OCI-LY7 (cell line): ENCODE measurements at places on chromosomes 1 and 21.

DNA sequence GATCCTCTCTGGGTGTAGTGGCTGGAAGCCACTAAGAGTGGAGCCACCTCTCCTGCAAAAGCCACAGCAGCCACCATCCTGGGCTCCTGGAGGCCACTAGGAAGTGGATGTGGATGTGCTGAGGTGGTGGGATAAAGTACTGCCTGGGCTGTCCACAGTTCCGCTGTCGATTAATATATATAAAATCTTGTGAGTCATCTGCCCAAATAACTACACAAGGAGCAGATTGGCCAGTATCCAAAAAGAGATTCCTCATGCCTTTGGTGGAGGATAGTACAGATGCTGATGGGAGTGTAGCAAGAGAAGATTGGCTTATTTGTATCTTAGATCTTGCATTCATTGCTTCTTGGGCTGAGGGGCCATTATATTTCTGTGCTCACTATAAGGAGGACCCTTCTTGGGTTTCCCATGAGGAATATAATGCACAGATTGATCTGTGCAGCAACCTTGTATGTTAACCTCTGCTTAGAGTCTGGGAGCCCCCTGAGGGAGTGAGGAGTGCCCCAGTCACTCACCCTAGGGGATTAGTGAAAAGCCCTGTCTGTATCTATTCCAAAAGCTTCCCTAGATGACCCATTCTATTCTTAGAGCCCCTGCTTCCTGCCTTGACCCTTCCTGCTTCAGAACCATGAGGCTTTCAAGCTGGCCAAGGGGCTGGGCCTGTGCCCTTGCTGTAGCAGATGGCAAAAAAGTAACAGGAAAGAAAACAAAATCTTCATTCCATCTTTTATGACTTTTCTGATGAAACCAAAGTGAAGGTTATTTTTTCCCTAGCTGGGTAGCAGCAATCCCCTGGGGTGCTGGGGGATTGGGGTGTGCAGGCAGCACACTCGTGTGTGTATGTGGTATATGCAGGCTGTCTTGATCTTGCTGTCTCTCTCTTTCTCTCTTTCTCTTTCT, 31.7 kb downstream of the RCSD1 start:
- no peak for DNase-seq

DNA sequence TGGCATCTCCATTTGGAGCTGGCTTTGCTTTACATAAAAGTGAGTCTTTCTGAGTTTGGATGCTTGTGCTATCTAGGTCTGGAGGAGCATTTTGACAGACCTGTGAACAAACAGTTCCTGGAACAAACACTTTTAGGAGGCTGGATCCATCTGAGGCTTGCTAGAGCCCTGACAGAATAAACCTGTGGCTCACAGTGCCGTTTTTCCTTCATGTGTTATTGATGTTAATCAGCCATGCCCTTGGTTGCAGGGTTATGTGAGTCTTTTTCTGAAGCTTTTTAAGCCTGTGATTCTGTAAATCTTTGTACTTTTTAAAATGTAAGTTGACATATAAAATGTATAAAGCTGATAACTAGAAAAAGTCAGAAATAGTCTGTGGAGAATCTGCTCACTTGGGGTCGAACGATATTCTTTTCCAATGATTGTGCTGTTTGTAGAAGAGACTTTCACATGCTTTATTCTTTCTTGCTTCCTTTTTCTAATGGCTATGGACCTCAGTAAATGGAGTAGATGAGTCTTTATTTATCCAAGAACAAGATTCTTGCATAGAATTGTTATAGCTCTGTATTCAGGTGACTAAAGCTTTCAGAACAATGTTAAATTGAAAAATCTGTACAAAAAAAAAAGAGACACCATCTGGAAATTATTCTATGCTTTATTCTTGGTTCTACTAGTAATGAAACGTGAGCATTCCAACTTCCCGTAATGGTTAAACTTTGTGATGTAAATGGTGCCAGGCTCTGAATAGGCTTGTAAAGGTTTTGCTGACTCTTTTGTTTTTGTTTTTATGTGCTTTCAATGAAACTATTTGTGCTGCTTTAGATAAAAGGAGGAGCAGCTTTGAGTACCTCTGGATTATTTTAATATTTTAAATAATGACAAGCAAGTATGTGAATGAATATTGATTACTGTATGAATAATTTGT, 53.7 kb downstream of the CACHD1 start:
- no peak for DNase-seq

GRCh38 chr1:114076308-114076707, 77.4 kb downstream of the SYT6 start:
- no peak for DNase-seq

DNA sequence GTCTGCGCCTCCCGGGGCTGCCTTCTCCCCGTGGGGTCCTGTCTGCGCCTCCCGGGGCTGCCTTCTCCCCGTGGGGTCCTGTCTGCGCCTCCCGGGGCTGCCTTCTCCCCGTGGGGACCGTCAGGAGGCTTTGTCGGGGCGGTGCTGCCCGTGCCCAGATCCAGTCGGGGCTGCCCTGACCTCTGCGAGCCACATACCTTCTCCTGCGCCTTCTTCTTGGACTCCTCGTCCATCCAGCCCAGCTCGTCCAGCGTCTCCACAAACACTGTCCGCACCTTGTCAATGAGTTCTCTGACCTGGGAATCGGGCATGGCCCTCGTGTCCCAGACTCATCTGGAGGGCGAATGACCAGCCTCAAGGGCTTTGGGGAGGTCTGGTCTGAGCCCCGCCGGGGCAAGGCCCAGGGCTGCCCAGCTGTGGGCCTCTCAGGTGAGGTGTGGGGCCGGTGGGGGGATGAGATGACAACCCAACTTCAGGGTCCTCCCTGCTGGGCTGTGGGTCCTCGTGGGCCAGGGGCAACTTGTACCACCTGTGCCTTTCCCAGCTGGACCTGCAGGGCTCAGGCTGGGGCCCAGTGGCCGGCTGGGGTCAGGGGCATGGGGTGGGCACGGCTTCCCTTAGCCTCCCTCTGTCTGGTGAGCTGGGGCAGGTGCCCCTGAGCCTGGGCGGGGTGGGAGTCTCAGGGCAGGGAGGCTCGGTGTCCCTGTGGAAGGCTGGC, 9.4 kb downstream of the PRXL2B start:
- DNase-seq: no peak

GRCh38 chr1:87535551-87535950, 206.9 kb downstream of the LMO4 start:
- DNase-seq: no peak

- DNase-seq: no peak
Observed at GRCh38 chr1:14476170-14476955, 122.1 kb upstream of the KAZN start.

GRCh38 chr1:16338961-16339360, 13.3 kb downstream of the FBXO42 start:
- DNase-seq: no peak

DNA sequence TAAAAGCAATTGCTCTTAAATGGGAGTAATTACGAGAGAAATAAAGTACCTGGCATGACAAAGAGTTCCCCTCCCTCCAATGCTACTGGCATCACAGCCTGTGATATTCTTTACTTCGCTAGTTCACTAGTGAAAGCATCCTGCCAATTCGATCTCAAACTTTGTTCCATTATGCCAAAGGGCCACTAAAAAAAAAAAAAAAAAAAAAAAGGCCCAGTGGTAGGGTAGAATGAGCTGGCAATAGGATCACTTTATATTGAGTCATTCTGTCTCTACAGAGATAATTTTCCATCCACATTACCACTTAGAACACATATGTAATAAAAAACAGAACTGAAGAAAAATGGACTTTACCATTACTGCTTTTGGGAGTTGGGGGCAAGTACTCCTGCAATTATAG, 11.2 kb downstream of the PUM1 start:
- no peak for DNase-seq

GRCh38 chr1:118944546-118944945, 43.6 kb downstream of the TBX15 start:
- no peak for DNase-seq

GRCh38 chr21:33543505-33544129, 779 bp downstream of the SON start:
- peak; percentile 18 for DNase-seq

DNA sequence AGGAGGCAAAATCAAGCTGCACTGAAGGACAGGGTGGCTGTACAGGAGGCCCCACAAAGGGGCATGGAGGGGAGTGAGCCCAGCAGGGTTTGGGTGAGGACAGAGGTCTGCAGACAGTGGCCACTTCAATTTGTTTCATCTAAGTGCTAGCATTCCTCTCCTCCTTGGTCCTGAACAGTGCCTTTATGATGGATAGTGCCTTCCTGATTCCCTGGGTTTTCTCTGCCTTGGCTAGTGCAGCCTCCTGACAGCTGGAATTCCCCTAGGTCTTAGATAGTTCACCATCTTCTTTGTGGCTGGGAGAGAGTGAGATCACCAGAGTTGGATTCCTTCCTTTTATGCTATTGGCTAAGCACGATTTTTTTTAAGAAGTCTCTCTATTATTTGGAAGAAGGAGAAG, 3.8 kb upstream of the HPCAL4 start:
- DNase-seq: no peak

GRCh38 chr1:241738284-241739078, 86.4 kb downstream of the WDR64 start:
- no peak for DNase-seq

- no peak for DNase-seq
Observed at GRCh38 chr21:35232545-35233176, 183.6 kb upstream of the RUNX1 start.

DNA sequence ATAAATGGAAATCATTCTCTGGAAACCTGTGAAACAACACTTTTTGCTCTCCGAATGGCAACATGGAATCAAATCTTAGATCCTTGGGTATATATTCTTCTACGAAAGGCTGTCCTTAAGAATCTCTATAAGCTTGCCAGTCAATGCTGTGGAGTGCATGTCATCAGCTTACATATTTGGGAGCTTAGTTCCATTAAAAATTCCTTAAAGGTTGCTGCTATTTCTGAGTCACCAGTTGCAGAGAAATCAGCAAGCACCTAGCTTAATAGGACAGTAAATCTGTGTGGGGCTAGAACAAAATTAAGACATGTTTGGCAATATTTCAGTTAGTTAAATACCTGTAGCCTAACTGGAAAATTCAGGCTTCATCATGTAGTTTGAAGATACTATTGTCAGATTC, 45.7 kb downstream of the PTGFR start:
- no peak for DNase-seq

DNA sequence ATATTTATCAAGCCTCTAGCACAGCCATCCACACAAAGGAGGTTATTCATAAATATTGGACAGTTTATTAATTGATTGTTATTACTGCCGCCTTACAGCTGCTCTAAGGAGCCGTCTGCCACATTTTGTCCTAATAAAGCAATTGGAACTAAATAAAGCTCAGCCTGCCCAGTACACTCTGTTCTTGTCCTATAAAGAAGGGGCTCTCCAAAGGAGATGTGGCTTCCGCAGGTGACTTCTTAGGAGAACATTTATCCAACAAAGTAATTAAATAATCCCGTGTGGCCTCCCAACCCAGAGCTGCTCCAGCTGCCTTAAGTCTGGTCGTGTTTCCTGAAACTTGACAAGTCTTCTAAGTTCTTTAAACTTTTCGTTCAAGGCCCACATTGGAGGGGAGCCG, 497.7 kb downstream of the NPHP4 start:
- DNase-seq: no peak

- peak; percentile 39 for DNase-seq
Observed at GRCh38 chr1:21175670-21176581, 771 bp downstream of the EIF4G3 start.

GRCh38 chr21:34807146-34807880, 138.5 kb downstream of the CLIC6 start:
- no peak for DNase-seq

- no peak for DNase-seq
Observed at GRCh38 chr1:202073206-202073605, 49.5 kb upstream of the GPR37L1 start.

DNA sequence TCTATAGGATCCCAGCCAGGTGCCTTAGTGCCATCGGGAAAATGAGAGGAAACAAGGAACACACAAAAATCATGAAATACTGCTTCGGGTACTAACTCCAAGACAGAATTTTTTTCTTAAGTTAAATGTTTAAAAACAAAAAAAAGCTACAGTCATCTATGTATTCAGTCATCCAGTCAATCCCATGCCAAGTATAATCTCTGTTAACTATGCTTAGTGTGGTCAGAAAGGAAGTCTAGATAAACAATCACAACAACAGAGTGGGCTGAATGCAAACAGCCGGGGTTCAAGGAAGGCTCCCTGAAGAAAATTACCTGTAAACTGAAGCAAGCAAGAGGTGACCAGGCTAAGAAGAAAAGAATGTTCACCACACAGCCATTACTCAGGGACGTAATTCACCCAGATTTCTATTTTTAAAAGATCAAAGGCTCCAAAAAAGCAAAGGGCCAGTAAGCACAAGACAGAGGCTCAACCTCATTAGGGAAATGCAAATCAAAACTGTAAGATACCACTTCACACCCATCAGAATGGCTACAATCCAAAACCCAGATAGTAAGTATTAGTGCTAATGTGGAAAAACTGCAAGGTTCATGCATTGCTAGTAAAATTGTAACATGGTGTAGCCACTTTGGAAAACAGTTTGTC, 53.0 kb downstream of the RERE start:
- DNase-seq: peak; percentile 27

DNA sequence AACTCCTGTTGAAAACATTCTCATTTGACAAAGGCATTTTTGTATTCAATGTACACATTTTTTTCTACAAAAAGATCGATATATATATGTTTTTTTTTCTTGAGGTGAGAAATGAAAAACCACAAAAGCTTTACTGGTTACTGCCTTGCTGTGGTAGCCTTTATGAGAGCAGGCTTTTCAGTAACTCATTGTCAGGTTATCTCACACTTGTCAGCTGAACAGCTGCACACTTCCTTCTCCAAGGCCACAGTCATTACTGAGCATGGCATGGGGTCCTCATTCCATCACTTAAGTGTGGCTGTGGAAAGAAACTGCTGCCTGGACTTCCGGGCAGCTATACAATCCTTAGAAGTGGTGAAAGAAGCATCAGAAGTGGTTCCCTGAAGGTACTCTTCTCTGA, 169.3 kb upstream of the ZP4 start:
- DNase-seq: no peak

DNA sequence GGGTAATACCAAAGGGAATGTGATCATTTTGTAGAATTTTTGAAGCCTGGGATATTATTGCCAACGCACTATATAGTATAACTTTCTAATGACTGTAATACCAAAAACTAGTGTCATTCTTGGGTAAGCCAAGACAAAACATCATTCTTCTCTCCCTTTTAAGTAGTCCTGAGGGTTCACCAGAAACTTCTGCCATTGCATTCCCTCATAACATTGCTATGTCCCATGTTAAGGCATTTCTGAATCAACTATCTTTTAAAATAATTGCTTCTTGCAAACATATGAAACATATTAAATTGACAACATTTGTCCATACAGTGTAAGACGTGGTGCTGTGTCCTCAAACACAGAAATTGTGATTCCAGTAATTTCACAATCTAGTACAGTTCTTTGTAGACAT, 29.9 kb upstream of the C1orf21 start:
- no peak for DNase-seq

DNA sequence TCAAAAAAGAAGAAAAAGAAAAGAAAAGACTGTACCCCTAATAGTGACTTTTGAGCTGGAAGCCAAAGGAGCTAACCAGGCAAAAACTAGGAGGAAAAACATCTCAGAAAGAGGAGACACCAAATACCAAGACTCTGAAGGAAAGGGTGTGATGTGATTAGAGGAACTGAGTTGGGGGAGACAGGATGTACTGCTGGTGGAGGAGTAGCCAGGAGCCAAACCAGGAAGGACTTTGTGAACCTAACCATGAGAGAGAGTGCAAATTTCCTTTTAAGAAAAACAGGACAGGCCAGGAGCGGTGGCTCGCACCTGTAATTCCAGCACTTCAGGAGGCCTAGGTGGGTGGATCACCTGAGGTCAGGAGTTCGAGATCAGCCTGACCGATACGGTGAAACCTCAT, 4.1 kb upstream of the RBP7 start:
- DNase-seq: no peak
